ENCODE measurements at places on chromosomes 6 and 20. TPM values are rescaled to one million over a fixed set of nuclear protein-coding genes. Genes with fewer than 3 reads are reported as not detected.

The VNN1 gene
- polyA plus RNA-seq: 0.07 TPM

GRCh38 chr20:52193886-52194545 is 2.4 kb upstream of the ZFP64 start:
- DNase-seq: no peak

DNA sequence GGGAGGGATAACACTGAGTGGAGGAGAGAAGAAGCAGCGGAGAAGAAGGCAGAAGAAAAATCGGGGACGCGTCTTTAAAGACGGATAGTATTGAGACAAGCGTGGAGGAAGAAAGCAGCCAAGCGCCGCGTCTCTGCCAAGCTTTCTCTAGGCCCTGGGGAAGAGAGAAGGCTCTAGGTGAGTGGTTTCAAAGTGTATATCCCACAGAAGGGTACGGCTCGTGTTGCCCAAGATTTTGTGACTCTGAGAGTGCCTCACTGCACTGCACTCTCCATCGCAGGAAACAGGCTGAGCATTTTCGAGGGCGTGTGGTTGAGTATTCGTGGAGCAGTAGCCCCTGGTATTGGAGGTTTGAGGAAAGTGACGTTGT is 185.4 kb downstream of the TRIM27 start:
- DNase-seq: no peak

The RAET1L gene
- polyA plus RNA-seq: not detected

The EFCAB8 gene
- polyA plus RNA-seq: not detected

DNA sequence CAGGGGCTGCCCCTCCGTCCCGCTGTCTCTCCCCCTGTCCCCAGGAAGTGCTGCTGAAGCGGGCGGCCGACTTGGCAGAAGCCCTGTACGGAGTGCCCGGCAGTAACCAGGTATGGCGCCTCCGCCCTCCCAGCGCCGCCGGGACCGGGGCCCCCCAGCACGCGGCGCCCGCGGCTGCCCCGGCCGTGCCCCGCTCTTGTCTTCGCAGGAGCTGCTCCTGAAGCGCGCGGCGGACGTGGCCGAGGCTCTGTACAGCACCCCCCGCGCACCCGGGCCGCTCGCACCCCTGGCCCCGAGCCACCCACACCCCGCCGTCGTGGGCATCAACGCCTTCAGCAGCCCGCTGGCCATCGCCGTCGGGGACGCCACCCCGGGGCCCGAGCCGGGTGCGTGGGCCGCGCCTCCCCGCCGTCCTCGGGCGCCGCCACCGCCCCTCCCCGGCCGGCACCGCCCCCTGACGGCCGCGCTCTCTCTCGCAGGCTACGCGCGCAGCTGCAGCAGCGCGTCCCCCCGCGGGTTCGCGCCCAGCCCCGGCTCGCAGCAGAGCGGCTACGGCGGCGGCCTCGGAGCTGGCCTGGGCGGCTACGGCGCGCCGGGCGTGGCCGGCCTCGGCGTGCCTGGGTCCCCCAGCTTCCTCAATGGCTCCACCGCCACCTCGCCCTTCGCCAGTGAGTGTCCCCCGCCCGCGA is 48.4 kb downstream of the CPXM1 start:
- DNase-seq: no peak

Measured in IMR-90 (cell line).